ENCODE measurements at places on chromosomes 6 and 20. TPM values are rescaled to one million over a fixed set of nuclear protein-coding genes. Genes with fewer than 3 reads are reported as not detected.

Gene RNF39
- total RNA-seq: not detected

GRCh38 chr20:36147690-36148089 is 6.8 kb upstream of the EPB41L1 start:
- DNase-seq: no peak

GRCh38 chr6:5657684-5658430 is 348.9 kb downstream of the NRN1 start:
- no peak for DNase-seq

- peak; percentile 22 for DNase-seq
Observed at GRCh38 chr6:30260036-30260504, 46.9 kb upstream of the TRIM26 start.

Gene MDFI
- 53.7 TPM for total RNA-seq

Gene PRDM13
- 3.4 TPM for total RNA-seq

Gene E2F3
- 5.6 TPM for total RNA-seq

Gene OXT
- not detected for total RNA-seq

Gene AIG1
- 23.2 TPM for total RNA-seq

GRCh38 chr6:56483929-56484328 is 158.8 kb downstream of the DST start:
- DNase-seq: no peak

Gene SPAG4
- 0.17 TPM for total RNA-seq

DNA sequence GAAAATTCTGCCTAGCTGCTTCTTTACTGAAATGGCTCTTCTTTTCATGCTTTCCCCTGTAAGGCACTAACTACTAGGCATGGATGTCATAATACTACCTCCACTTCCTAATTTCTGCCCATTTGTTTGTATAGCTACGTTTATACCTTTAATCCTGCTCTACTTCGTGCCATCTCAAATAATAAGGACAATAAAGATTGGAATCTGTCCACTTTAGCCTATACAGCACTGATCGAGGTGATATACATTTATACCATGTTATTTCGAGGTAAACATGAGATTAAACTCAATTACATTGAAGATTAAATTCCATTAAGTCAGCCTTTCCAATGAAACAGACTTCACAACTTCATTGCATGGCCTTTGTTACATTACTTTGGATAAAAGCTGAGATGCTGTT is 390.6 kb upstream of the MARCKS start:
- no peak for DNase-seq

- DNase-seq: no peak
Observed at GRCh38 chr6:111971181-111971841, 82.6 kb upstream of the CCN6 start.

GRCh38 chr20:45337367-45338120 is 10.7 kb downstream of the SDC4 start:
- DNase-seq: peak; percentile 89

- no peak for DNase-seq
Observed at GRCh38 chr20:63133481-63134091, 82.3 kb downstream of the YTHDF1 start.

Gene JPH2
- 2.1 TPM for total RNA-seq

Gene CHMP4B
- 38.5 TPM for total RNA-seq

DNA sequence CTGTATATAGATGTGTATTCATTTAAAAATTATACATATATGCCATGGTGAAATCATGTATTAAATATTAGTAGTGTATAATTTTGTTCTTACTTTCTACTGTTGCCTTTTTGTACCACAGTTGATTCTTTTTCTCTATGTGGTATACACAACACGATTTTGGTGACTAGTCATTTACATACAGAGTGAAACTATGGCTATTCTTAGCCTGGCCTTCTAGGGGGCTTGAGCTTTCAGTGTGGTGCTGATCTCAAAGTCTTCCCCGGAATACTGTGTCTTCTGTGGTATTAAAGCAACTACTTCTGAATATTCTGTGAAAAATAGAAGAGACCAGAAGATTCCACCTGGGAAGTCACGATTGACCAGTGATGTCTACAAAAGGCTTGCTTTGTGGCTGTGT is 301.9 kb downstream of the UTRN start:
- DNase-seq: no peak

- DNase-seq: no peak
Observed at GRCh38 chr6:17851001-17851719, 136.3 kb downstream of the KIF13A start.

- DNase-seq: no peak
Observed at GRCh38 chr20:5215672-5216304, 89.0 kb downstream of the CDS2 start.

Gene NTSR1
- total RNA-seq: not detected

GRCh38 chr20:10388597-10388996 is 45.4 kb downstream of the MKKS start:
- no peak for DNase-seq

Gene BLTP3A
- total RNA-seq: 7.1 TPM

GRCh38 chr6:33985947-33986346 is 159.9 kb downstream of the GRM4 start:
- no peak for DNase-seq

DNA sequence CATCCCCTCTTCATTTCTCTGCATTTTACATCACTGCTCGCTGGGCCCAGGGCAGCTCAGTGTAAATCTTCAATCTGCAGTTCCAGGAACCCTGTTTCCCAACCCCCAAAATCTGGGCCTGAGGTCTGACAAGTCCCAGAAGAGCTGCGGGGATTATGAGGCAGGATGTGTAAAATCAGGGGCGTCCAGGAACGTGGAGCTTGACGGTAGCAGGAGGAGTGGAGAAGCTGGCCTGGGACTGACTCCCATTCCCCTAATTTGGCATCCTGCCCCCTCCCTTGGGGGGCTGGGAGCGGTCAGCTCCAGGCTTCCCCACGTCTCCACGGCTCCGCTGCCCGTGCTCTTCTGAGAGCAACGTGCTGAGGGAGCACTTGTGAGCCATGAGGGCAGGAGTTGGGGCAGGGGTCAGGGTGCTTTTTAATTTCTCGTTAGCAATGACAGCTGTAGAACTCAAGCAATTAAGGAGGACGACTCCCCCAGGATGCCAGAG is 23.4 kb upstream of the VEGFA start:
- DNase-seq: no peak

Gene KIF25
- total RNA-seq: not detected

- DNase-seq: no peak
Observed at GRCh38 chr6:14918200-14918907, 327.5 kb upstream of the JARID2 start.

Gene R3HDML
- total RNA-seq: not detected

DNA sequence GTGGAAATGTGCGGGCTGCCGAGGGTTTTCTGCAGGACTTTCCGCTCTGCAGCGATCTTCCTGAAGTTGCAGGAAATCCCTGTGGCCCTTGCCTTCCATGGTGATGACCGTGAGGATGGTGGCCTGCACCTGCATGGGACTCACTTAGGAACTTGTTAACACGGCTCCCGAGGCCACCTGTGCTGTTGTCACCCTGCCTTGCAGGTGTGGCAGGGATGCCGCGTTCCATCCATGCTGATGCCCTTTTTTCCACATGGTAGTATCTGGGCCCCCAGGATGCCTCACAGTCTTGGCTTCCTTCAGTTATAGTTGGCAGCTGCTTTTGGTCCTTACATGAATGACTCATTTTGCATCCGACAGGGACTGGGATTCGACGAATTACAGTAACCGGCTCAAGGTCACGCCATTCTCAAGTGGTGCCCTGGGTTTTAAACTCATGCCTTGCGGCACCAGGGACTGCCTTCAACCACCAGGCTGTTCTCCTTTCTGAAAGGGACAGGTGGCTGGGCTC is 37.2 kb downstream of the SYNJ2 start:
- DNase-seq: peak; percentile 81

Measured in Daoy (cell line).